Myocyte (in vitro differentiated cells): ENCODE measurements at places on chromosomes 16 and 17. TPM values are rescaled to one million over a fixed set of nuclear protein-coding genes. Genes with fewer than 3 reads are reported as not detected.
A peak's percentile ranks its signal among the peaks of the same experiment; 100 is the strongest.

CDRT15 gene
- total RNA-seq = not detected in 2 replicates

DNA sequence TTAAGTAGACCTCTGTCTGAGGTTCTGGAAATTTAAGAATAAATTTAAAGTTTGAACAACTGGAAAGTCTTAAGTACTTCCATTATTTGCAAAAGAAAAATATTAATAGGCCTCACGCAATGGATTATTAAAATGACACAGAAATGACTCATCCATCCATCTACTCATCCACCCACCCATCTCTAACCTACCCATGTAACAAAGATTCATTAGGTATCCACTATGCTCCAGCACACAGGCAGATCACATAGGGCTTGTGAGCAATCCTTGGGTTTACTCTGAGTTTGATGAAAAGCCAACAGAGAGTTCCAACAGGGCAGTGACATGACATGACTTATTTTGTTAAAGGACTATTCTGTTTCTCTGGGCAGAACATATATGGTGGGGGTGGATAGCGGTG lies 93.3 kb downstream of the HELZ start:
- DNase-seq = peak; percentile 33

RASL10B gene
- 1.1 and 1.3 TPM in 2 replicates for total RNA-seq

SLC47A1 gene
- total RNA-seq = 0.24 and 2.2 TPM in 2 replicates

DNA sequence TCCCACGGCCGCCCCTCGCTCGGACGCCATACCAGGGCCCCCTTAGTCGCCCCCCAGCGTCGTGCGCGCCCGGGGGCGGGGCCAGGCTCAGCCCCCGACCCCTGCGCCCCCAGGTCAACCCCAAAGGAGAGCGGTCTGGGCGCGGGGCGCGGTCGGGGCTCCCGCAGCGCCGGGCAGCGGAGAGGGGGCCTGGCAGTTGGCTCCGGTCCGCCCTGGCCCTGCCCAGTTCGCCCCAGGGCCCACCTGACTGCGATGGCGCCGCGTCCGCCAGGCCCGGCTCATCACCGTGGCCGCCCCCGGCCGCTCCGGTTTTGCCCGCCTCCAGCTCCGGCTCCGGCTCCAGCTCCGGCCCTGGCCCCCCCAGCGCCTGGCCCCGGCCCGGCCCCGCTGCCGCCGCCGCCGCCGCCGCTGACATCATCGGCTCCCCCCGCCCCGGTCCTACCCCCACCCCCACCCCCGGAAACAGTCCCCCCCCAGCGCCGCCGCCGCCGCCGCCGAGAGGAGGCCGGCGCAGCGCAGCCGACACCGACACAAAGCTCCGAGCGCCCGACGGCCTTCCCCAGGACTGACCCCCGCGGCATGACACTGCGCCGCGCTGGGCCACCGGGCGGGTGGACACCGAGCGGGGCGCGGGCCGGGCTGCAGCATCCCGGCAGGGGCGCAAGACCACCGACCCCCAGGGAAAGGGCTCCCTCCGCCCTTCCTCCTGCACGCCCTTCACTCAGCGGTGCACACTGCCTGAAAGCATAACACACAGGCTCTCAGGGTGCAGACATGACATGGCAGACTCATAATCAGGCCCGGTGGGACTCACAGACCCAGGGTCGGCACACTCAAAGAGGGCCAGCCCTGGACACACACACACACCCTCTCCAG lies at the start of gene ZBTB4:
Gene ZBTB4, minus strand, starts transcription at position 419 of the 876 bp plus-strand sequence. CDS start 12,830 bp downstream, outside the sequence.
- DNase-seq = peak; percentile 59

TNP2 gene
- not detected in 2 replicates for total RNA-seq

DNA sequence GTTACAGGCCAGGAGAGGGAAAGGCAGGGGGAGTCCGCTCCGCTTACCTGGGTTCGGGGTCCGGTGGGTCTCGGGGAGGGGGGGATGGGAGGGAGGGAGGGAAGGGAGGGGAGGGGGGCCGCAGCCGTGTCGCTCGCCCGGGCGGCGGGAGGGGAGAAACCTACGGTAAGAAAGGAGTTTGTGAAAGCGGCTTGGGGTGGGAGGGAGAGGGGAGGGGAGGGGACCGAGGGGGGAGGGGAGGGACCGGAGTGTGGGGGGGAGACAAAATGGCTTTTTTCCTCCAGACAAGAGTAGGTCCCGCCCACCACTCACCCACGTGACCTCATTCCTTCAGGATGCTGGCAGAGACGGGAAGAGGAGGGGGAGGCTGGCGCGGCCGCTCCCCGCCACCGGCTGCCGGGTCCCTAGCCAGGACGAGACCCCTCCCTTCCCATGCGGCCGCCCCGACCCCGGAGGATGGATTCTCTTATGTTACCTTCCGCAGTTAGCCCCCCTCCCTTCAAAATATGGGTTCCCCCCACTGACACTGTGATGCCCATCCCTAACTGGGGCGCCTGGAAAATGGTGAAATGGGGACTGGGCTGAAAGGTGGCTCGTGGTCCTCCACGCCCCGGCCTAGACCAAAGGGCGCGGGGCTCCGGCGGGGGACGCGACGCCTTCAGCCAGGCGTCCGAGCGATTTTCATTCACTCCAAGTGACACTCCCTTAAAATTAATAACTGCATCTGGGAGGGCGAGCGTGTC lies at the start of gene PCGF2:
Gene PCGF2, minus strand, starts transcription at position 188 of the 743 bp plus-strand sequence. CDS start 7,934 bp downstream, outside the sequence.
- peak; percentile 84 for DNase-seq

GRCh38 chr17:54864636-54865356 lies 35.9 kb upstream of the TOM1L1 start:
- no peak for DNase-seq

CHST5 gene
- not detected in 2 replicates for total RNA-seq

GRCh38 chr17:73423806-73424205 lies 112.0 kb upstream of the CDC42EP4 start:
- no peak for DNase-seq

DNA sequence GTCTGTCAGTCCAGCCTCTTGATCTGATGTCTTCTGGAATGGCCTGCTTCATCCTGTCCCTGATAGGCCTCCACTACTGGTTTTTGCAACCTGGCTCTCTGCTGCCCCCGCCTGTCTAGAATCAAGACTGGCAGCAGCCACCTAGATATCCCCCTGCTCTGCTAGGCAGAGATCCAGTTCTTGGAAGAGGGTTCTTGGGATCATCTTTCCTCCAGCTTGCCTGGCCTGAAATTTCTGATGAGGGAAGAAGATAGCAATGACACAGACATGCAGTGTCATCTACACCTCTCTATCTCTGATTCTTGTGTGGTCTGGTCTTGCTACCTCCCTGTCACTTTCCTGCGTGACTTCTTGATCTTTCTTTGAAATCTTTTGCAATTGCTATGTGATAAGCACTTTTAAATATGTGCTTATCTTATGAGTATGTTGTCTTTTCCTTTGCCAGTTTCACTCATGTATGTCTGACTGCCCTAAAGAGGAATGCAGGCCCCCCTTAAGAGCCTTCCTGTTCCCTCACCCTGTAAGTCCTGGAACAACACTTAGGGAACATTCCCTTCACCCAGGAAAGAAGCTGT lies 20.3 kb upstream of the NFATC3 start:
- peak; percentile 90 for DNase-seq

- DNase-seq = no peak
Measured at GRCh38 chr16:80459331-80459777, 81.4 kb upstream of the DYNLRB2 start.

MT4 gene
- not detected in 2 replicates for total RNA-seq

NLRP1 gene
- total RNA-seq = 31.7 and 46.0 TPM in 2 replicates

- no peak for DNase-seq
Measured at GRCh38 chr17:63626551-63627180, 4.4 kb downstream of the MAP3K3 start.

- no peak for DNase-seq
Measured at GRCh38 chr17:73160980-73161630, 3.7 kb upstream of the SSTR2 start.

GCGR gene
- not detected in 2 replicates for total RNA-seq

DNA sequence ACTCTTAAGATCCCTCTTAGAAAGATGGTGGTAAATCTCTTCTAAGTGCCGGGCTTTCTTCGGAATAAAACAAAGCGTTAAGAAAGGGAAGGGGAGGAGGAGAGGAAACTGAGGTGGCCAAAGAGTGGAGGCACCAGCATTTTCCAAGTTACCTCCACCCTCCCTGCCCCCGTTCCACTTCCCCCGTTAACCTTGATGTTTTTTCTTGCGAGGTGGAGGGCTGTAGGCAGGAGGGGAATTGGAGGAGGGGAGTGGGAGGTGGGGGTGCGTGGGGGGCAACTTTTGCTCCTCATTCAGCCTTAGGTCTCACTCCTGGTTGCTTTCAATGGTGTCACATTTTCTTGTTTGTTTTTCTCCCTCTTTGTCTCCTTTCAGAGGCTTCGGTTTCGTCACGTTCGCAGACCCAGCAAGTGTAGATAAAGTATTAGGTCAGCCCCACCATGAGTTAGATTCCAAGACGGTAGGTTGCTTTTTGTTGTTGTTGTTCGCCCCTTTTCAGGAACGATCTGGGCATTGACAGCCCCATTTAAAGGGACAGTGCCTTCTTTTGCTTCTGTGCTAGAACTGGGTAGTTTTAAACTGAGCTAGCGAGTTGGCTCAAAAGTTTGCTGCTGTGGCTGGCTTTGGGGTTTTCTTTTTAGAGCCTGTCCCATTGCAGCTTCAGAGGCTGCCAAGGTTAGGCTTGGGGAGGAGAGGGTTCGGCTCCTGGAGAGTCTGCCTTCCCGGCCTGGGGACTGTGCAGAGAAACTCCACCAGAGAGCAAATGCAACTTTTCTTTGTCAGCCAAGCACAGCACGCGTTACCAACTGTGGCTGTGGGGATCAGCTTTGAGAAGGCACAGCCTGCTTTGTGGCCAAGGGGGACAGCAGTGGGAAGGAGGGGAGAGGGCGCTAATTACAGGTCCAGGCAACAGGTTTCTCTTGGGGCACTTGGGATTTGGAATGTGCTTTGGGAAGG lies 1.9 kb downstream of the MSI2 start:
- peak; percentile 64 for DNase-seq

- DNase-seq = no peak
Measured at GRCh38 chr17:76119409-76120371, 16.1 kb upstream of the EXOC7 start.

HOXB6 gene
- total RNA-seq = 13.5 and 22.9 TPM in 2 replicates

EVPL gene
- total RNA-seq = not detected in 2 replicates

DNAJA3 gene
- total RNA-seq = 67.6 and 72.7 TPM in 2 replicates

QPRT gene
- total RNA-seq = 20.7 and 31.0 TPM in 2 replicates

KRTAP2-2 gene
- not detected in 2 replicates for total RNA-seq

DNA sequence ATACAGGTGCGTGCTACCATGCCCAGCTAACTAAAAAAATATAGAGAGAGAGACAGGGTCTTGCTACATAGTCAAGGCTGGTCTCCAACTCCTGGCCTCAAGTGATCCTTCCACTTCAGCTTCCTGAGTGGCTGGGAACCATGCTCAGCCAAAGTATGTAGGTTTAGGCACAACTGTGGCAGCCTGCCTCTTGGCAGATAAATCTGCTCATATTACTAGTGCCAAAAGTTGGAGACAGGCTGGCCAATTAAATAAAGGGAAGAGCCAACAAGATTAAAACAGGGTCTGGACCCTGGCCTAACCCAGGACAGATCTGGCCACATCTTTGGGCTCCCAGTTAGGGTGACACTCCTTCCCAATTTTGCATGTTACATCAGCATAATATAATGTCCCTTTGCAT lies 151.7 kb downstream of the CBLN1 start:
- no peak for DNase-seq

- DNase-seq = no peak
Measured at GRCh38 chr16:72098936-72099335, 5.3 kb downstream of the DHX38 start.
